ENCODE measurements at places on chromosomes 2 and 18.

GRCh38 chr2:68366083-68366560 lies 1.0 kb downstream of the PLEK start:
- no peak for DNase-seq

DNA sequence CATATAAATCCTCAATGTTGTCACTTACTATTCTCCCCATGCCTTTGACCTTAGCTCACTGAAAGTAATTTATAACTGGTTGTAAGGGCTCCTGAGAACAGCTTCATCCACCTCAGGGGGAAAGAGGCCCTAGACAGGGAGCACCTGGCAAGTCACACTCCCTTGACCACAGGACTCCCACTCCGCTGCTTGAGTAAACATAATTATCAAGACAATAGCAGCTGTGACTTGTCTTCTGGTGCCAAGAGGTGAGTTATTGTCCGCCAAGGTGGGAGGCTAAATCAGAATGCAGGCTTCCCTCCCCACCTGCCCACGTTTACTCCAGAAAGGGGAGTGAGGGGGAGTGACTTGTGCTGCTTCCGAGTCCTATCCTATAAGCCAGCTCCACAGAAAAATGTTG lies 230.6 kb upstream of the LRATD1 start:
- DNase-seq = no peak

- DNase-seq = no peak
Observed at GRCh38 chr2:120869036-120869729, 133.5 kb downstream of the GLI2 start.

DNA sequence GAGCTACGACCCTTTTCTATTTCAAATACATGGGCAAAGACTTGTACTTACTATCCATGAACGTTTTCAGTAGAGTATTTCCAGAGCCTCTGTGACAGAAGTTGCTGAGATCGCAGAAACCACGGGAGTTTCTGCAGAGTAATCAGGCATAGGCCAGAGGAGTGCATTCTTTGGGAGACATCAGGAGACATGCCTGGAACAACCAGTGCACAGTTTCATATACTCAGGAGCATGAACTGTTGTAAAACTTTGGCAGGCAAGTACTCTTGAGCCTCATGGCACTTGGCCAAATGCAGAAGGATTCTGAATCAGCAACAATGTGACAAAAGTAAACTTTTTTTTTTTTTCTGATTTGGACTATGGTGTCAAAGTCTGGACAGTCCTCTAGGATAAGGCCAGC lies 307.1 kb downstream of the GRB14 start:
- no peak for DNase-seq

DNA sequence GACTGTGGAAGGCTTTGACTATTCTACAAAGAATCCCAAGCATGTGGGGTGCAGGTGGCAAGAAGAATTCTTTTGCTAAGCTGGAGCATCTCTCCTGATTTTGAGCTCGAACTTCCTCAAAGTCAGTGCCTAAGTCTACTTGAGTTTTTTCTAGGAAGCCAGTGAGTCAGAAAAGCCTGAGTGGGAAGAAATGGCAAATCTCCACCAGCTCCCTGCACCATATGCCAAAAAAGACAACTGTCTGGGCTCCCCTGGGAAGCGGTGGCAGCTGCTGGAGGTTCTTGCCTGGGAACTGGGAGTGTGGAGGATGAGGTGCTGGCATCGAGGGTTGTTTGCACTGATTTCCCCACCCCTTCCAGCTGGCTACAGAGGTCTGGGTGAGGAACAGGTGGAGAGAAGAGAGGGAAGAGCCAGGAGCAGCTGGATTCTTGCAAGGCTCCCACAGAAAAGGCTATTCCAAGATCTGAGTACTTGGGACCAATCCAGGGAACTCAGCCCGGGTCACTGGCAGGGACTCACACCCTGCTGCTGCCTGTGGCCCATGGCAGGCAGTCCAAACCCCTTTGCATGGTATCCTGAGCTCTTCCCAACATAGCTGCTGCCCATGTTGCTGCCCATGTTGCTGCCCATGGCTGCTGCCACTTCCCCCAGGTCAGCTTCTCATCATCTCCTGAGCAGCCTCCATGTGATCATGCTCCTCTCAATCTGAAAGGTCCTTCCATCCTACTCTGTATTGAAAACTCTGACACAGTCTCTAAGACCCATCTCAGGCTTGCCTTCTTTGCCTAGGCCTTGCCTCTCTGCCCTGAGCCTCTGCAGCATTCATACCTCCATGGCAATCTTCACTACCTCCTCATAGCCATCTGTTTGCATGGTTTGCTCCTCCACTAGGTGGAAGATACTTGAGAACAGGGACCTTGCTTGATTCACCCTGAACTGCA lies 128.3 kb upstream of the SPATS2L start:
- no peak for DNase-seq
